ENCODE measurements at places on chromosomes 7 and 10.

GRCh38 chr7:50658696-50659095 is 93.5 kb upstream of the DDC start:
- DNase-seq: no peak

- no peak for DNase-seq
These were observed 130.7 kb upstream of the KMT2E start for GRCh38 chr7:104883248-104883717.

DNA sequence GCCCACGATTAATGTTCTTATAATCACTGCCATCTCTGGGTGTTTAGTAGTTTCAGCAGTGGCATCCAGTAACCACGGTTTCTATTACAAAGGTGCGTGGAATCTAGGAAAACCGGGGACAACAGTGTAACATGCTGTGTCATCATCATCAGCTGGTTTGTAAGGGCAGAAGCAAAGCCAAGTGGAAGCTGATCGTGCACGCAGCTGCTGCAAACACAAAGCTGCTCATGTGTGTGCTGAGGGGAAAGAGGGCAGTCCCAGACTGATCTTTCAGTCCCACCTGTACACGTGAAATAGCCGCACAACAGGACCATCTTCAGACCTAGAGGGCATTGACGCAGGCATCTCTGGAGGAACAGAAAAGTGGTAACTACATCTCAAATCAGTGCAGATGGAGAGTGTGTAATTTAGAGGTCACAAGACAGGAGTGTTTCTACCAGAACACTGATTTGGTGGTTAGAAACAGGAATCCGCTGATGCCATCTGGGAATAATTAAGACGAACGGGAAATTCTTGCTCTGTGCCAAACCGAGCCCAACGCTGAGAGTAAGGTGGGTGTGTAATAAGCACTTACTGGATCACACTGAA is 13.4 kb downstream of the ANKRD16 start:
- DNase-seq: peak; percentile 89

- DNase-seq: no peak
These were observed 79.3 kb upstream of the OIT3 start for GRCh38 chr10:72814099-72814790.

DNA sequence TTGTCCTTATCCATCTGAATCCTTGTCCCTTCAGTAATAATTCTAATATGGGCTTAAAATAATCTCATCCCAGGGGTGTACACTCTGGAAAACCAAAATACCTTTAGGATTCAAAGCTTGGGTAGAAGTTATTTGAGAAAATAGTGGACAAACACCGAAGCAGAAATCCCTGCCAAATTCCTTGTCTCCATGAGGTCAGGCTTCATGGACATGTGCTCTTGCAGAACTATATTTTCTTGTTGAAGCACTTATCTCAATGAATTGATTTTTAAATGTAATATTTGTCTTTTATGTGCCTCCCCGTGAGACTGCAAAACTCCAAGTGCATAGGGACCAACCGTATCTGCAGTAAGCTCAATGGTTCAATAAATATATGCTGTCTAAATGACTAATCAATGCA is 1153.3 kb upstream of the AUTS2 start:
- DNase-seq: no peak

GRCh38 chr10:34280599-34281374 is 534.3 kb downstream of the PARD3 start:
- DNase-seq: peak; percentile 78

DNA sequence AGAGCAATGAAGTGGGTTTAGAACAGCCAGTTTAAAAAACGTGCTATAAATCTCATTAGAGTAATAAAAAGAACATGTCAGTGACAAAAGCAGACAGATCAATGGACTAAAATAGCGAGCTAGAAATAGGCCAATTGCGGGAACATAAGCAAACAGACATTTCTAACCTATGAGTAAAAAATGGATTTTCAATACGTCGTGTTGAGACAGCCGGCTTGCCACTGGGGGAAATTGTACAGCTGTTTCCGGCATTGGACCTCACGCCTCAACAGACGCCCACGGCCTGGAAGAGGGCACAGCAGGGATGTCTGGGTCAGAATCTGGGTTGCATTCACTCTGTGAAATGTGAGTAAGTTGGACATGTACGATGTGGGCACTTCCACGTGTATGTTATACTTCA is 92.9 kb downstream of the SVOPL start:
- no peak for DNase-seq

- no peak for DNase-seq
These were observed 289.8 kb upstream of the IMMP2L start for GRCh38 chr7:111852081-111852480.

GRCh38 chr7:32573110-32573687 is 77.9 kb downstream of the AVL9 start:
- no peak for DNase-seq

DNA sequence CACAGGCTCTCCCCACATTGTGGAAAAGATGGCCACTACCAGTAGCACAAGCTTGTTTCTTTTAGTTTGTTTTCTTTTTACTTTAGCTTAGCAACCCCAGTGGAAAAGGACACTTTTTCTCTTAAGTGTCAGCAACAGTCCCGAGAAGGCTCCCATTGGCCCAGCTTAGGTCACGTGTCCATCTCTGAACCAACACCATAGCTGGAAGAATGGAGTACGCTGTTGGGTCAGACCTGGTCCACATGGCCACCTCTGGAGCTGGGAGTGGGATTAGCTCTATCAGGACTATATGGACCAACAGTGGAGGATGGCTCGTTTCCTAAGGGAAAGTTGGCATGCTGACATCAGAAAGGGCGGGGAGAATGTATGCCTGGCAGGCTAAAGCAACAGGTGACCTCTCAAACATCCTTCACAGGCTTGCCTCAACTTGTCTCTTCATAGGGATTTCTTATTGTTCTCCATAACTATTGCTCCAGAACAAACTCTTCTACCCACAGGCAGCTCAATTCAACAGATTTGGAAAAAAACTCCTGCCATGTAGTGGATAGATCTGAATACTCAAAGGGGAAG is 27.6 kb upstream of the NEUROG3 start:
- DNase-seq: no peak

GRCh38 chr7:141944811-141945210 is 2.0 kb downstream of the CLEC5A start:
- no peak for DNase-seq

- DNase-seq: no peak
These were observed 6.6 kb upstream of the WDFY4 start for GRCh38 chr10:48678041-48678440.

DNA sequence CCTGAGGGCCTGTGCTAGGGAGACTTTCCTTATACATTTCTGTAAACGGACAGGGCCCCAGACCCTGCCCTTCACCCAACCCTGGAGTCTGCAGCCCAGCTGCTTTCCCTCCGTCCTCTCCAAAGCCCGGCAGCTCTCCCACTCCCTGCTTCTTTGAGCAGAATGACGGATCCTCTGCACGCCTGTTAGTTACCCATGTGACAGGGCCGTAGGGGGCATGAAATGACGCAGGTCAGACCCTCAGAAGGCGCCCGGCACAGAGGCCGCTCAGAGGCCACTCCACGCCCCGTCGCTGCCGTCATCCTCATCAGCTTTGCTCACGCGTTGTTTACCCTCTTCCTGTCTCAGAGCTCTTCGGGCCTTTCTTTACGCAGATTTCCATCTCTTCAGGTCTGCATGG is 60.2 kb upstream of the MKRN1 start:
- DNase-seq: no peak

- no peak for DNase-seq
These were observed 20.3 kb downstream of the COL1A2 start for GRCh38 chr7:94414980-94415379.

DNA sequence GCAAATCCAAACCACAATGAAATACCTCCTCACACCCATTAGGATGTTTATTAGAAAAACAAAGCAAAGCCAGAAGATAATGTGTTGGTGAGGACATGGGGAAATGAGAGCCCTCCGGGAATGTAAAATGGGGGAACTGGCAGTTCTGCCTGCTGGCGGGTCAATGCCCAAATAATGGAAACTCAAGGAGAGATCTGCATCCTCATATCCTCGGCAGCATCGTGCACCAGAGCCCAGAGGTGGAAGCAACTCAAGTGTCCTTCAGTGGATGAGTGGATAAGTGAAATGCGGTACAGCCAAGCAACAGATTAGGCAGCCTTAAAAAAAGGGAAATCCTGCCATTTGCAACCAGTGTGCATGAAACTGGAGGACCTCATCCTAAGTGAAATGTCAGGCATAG is 325.2 kb downstream of the WDR37 start:
- no peak for DNase-seq

- DNase-seq: no peak
These were observed 50.8 kb upstream of the PDZD8 start for GRCh38 chr10:117425974-117426566.

- DNase-seq: no peak
These were observed 825 bp downstream of the MRPL32 start for GRCh38 chr7:42932811-42933591.
